Caki2 (cell line): ENCODE measurements at places on chromosomes 16 and 17. TPM values are rescaled to one million over a fixed set of nuclear protein-coding genes. Genes with fewer than 3 reads are reported as not detected.

DNA sequence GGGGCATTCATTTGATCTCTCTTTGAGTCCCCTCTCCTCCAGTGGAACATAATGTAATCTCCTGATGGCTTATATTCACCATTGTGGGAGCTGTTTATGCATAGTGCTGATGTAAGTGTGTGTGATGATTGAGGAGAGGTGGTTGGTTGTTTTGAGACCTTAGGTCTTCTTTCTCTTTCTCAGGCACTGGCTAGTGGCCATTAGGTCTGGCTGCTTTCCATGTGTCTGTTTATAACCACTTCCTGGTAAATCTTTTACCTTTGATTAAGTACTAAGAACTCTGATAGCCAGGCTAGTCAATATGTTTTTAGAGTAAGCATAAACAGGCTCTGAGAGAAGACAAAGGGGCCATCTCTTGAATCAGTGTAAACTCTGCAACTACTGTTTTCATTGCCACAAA is 27.9 kb downstream of the VAT1L start:
- peak; percentile 9 for DNase-seq

Gene TMC8
- total RNA-seq = 0.14 and 0.17 TPM in 2 replicates

Gene SCGB1C2
- not detected in 2 replicates for total RNA-seq

DNA sequence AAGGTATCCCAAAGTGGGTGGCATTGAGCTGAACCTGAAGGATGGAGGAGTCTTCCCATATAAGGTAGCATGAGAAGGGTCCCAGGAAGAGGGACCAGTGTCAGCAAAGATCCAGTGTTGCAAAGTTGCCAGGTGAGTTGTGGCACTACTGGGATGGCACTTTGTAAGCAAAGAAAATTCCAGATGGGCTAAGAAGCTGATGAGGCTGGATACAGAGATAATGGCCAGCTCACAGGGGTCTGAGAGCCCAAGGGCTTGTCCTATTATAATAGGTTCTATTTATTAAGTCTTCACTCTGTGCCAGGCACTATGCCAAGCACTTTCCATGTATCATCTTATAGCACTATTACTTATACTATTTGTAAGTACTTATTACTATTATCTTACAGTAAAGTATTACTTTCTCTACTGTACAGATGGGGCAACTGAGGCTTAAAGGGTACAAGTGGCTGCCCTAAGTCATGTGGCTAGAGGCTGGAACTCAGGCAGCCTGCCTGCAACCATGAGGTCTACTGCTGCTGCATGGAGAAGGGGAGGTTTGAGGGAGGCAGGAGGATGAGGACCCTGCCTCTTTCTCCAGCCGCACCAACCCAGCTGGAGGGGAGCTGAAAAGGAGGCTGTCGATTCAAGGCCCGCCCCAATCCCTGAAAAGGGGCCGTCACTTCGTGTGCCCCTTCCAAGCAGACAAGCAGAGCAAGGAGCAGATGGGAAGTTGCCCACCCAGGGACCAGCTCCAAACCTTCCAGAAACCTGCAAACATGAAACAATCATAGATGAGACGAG is 86.5 kb downstream of the C16orf78 start:
- no peak for DNase-seq
